ENCODE measurements at places on chromosomes 2 and 18.

- no peak for DNase-seq
Observed at GRCh38 chr18:38406607-38407006, 841.0 kb upstream of the CELF4 start.

DNA sequence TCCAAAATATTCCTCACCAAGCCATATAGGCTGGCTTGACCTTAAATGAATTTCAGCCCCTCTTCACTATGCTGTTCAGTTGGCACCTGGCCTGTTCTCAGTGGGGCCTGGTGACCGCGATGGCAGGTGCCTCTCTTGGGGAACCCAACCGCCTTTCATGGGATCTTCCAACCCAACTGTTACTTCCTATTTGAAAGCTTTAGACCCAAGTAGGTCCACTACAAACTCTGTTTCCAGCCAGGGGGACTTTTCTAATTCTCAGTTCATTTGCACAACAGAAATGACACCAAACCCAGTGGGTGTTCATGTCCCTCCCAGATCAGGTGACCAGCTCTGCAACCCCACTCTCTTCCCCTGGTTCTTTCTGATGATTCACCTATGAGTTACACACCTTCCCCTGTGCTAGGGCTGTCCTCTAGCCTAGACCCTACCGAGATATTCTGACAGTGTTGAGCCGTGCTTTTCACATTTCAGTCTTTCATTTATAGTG lies 35.6 kb upstream of the NDUFV2 start:
- no peak for DNase-seq

- no peak for DNase-seq
Observed at GRCh38 chr2:11867926-11868325, 121.5 kb downstream of the LPIN1 start.

DNA sequence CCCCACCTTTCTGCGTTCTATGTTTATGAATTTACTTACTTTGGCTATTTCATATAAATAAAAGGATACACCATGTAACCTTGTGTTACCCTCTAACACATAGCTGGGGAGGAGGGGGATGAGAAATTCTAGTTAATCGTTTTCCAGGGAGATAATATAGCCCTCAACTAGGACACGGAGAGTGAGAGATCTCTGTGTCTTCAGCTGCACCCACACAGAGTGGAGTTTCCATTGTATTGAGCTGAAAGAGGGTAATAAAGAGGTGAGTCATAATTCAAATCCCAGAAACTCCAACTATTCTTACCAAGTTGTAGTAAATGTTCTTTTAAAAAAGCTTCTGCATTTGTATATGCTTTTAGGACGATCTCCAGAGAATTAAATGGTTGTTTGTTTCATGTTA lies 110.1 kb upstream of the SULT1C3 start:
- no peak for DNase-seq

DNA sequence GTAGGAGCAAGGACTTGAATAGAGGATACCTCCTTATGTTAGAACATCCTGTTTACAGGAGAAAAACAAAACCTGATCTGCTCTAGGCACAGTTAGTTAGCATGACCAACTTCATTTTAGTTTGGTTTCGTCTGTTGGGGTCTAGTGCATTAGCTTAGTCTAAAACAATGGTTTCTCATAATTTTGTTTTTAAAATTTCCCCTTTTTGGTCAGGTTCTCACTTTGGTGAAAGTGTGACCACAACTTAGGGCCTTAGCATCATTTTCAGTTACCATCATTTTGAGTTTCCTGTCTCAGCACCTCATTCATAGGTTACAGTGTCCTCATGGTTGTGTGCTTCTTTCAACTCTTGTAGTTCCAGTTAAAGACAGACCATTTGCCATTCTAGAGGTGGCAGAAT lies 1277.0 kb upstream of the SLC39A10 start:
- DNase-seq: no peak

DNA sequence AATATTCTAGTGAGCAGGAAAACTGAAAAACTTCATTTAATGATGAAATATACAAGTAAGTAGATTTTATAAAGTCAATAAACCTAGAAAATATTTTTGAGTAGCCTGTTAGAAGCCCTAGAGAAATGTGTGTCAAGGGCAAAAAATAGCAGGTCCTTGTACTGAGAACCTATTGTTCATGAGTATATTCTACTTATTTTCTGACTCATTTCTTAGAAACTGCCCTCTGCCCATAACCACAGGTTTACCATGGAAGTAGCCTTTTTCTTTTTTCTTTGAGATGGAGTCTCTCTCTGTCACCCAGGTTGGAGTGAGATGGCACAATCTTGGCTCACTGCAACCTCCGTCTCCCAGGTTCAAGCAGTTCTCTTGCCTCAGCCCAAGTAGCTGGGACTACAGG lies 19.4 kb upstream of the SELENOI start:
- no peak for DNase-seq

GRCh38 chr2:61149074-61149473 lies 12.9 kb upstream of the C2orf74 start:
- DNase-seq: no peak

All from right hindlimb (tissue), 1 donor.